ENCODE measurements at places on chromosomes 2 and 18. TPM values are rescaled to one million over a fixed set of nuclear protein-coding genes. Genes with fewer than 3 reads are reported as not detected.

The CEBPZOS gene
- total RNA-seq = 23.4 TPM

The STON1 gene
- total RNA-seq = 5.0 TPM

The ANKRD62 gene
- total RNA-seq = not detected

The TMEM127 gene
- 28.7 TPM for total RNA-seq

The MBOAT2 gene
- 22.6 TPM for total RNA-seq

The CABYR gene
- 0.64 TPM for total RNA-seq

The HOXD8 gene
- 0.58 TPM for total RNA-seq

The BMP10 gene
- total RNA-seq = not detected

The RAB27B gene
- total RNA-seq = 30.9 TPM

The UGT1A10 gene
- total RNA-seq = not detected

The CEP192 gene
- 30.8 TPM for total RNA-seq

The CDK5R2 gene
- 0.38 TPM for total RNA-seq

The PLB1 gene
- total RNA-seq = 1.5 TPM

The REG1B gene
- total RNA-seq = not detected

The RGPD4 gene
- not detected for total RNA-seq

Data from LHCN-M2 (cell line).